ENCODE measurements at places on chromosomes 1 and 21.
A peak's percentile ranks its signal among the peaks of the same experiment; 100 is the strongest.

GRCh38 chr1:61740751-61741700 is 1.3 kb upstream of the PATJ start:
- no peak for DNase-seq

GRCh38 chr21:33774551-33774950 is 132.2 kb downstream of the ITSN1 start:
- DNase-seq, result no peak

DNA sequence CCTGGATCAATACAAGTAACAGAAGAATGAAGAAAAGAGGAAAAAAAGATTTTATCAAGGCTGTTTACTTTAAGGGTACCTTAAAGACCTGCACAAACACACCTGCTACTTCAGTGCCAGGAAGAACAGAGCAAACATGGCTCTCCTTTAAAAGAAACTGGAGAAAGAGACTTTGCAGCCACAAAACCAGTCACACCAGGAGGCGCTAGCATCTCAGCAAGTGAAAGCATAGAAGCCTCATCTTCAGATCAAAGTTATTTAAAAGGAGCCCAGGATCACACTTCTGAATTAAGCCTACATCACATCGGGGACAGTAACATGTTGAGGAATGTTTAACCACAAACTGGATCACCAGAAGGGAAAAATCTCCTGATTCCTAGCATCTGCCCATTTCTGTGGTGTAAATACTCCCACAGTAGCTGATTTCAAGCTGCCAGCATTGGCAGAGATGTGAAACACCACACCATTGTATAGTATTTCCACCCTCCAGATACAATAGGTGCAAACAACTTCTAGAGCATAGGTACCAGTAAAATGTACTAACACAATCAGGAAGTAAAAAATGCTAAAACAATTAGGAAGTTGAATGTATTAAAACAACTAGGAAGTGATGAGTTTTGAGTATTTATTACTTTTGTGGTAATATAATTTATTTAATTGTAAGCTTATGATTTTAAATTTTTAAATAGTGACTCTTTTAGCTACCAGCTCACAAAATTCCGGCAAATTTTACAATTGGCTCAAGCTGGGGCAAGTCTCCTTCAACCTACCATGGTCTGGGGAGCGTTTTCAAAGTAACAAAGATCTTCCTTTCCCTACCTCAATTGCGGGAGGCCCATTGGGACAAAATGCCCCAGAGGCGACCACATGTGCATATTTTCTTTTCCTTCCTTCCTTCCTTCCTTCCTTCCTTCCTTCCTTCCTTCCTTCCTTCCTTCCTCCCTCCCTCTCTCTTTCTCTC is 105.3 kb upstream of the CLDN14 start:
- no peak for DNase-seq

DNA sequence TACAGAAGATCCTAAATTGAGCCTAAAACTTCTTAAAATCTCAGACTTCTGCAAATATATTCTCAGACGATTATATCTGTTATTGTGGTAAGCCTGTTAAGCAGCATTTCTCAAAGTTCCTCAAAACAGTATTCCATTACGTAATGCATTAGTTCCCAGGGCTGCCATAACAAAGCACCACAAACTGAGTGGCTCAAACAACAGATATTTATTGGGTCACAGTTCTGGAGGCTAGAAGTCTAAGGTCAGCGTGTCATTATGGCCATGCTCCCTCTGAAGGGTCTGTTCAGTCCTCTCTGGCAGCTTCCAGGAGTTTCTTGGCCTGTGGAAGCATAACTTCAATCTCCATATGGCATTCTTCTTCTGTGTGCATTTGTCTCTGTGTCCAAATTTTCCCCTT is 103.5 kb upstream of the ST6GALNAC5 start:
- no peak for DNase-seq

DNA sequence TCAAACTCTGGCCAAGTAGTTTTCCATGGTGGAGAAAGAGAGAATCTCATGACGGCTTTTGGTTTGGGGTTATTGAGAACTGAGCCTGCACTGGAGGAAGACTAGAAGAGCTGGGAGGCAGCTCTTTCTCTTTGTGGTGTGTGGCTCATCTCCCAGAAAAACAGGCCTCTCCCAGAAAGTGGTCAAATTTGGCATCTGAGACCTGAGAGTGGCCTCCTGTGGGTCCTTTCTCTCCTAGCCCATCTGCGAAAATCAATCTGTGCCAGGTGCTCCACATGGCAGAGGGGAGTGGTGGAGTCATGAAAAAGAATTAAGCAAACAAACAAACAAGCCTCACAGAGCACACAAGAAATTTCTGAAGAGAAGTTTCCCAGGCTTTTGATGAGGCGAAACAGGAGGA is 305.0 kb downstream of the ST6GALNAC3 start:
- no peak for DNase-seq

DNA sequence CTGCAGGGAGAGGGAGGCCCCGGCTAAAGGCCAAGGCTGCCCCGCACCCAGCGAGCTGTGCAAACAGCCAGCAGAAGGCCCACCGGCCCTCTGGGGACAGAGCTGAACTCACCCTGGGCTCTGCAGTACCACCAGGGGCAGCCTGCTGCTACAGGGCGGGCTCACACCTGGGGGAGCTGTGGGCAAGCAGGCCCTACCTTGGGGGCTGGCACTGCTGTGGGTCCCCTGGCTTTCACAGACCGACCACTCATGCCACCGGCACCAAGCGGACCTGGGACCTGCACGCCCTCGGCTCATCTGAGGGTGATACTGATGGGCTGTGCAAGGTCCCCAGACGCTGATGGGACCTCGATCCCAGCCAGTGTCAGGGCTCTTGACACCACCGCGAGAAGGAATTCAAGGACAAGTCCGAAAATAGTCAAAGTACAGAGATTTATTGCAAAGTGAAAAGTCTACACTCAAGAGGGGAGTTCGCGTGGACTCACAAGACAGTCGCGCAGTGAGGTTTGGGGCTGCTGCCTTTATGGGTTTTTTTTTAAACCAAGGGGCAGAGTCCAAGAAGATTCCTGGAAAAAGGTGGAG is 61.0 kb upstream of the ADARB1 start:
- peak; percentile 5 for DNase-seq

- no peak for DNase-seq
Measured at GRCh38 chr1:78603206-78603605, 17.0 kb upstream of the IFI44L start.

DNA sequence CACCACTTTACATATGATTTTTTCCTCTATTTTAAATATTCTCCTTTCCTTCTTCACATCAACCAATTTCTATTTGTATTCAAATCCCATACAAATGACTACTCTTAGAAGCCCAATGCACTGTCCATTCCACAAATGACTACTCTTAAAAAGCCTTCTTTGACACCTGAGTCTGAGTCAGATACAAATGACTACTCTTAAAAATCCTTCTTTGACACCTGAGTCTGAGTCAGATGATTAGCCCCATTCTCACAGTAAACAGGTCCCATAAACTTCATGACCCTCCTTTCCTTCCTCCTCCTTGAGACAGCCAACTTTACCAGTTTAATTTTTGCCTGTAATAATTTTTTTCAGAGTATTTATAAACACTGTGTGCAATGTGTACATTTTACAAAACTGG is 231.3 kb upstream of the USP25 start:
- no peak for DNase-seq

DNA sequence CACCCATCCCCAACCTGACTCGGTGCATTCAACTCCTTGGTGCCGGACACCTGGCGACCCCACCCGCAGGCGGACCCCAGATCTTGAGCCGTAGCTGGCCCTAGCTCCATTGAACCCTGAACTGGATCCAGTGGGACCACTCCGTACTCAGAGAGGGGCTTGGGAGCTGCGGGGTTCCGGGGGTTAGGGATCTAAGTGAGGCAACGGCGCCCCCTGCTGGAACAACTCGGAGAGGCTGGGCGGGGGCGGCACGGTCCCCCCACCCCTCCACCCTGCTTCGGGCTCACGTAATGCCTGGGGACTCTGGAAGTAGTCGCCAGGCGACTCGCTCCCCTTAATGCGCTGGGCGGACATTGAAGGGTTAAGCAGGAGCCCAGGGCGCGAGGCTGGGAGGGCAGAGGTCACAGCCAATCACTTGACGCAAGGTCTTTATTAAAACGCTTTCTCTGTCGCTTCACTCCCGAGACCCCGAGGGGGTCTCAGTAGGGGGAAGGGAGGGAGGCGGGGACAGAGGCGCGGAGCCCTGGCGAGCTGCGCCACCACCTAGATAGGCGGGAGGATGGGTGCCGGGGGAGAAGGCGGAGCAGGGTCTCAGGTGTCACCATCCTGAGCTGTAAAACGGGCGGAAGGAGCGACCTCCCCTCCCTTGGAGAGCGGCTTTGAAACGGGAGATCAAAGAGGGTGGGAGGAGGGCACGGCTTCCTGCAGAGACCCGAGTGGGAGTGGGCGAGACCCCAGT is 704 bp upstream of the CRABP2 start:
- peak; percentile 76 for DNase-seq

DNA sequence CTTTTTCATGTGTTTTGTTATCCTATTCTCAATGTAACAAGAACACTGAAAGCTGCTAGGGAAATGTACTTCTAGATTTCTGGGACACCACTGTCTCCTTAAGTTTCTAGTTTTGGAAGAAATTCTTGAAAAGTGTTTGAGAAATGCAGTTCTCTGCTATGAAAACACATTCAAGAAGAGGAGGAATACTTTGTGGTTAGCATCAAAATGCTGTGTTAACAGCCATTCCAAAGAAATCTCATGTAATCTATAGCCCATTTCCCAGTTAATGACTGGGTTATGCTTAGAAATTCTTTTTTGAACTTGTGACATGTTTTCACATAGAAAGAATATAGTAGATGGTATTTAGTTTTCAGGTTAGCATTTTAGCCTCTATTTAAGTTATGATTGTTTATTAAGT is 6.0 kb downstream of the RAVER2 start:
- DNase-seq, result no peak

- no peak for DNase-seq
Measured at GRCh38 chr1:54395281-54395934, 10.8 kb downstream of the SSBP3 start.

DNA sequence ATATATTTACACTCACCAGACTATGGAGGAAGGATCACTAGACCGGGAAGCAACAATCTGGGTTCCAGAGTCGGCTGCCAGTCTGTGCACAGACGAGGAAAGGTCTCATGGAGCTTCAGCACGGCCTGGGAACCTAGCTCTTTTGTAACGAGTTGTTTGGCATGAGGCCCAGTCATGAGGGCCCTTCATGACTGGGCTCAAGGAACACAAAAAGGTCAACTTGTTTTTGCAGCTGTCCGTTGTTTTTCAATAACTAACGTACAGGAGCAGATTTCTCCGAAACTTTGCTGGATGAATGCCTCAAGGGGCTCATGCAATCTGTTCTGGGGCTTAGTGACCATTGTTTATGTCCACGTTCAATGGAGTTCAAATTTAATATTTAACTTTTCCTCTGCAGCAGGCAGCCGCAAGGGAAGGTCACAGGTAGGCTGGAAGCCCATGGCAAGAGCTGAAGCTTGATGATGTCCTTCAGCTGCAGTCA is 5.9 kb upstream of the STUM start:
- no peak for DNase-seq

Measured in activated naive CD4-positive, alpha-beta T cell treated with anti-CD3 and anti-CD28 coated beads, Interleukin-2, amount 50 U/mL, for 16 hours (primary cell).